Stimulated activated CD8-positive, alpha-beta memory T cell treated with anti-CD3 and anti-CD28 coated beads, Interleukin-4, amount 100 ng/mL, for 48 hours (primary cell): ENCODE measurements at places on chromosomes 16 and 17.

DNA sequence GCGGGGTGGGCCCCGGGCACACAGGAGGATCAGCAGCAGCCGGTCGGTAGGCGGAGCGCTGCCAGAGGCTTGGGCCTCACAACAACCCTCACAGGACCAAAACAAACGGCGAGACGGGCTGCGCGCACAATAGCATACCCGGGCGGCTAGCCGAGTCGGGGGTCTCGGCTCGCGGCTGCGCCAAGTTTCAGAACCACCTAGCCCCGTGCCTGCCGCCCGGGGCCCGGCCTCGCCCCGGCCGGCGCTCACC, 732 bp downstream of the ULK2 start:
- DNase-seq: peak; percentile 69

DNA sequence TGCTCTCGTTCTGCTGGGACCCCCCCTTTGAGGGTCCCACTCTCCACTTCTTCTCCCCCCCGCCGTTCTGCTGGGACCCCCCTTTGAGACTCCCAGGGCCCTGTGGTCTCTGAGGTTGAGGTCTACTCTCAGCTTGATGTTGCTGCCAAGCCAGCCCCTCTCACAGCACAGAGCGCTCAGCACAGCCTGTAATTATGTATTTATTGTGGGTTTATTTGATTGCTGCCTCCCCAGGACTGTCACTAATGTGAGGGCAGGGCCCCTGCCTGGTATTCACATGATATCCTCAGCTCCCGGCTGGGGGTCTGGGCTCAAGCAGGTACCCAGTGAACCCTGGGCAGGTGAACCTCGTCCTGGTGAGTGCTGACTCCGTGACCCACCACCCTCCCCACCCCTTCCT, 35.4 kb downstream of the ACTG1 start:
- DNase-seq: no peak

DNA sequence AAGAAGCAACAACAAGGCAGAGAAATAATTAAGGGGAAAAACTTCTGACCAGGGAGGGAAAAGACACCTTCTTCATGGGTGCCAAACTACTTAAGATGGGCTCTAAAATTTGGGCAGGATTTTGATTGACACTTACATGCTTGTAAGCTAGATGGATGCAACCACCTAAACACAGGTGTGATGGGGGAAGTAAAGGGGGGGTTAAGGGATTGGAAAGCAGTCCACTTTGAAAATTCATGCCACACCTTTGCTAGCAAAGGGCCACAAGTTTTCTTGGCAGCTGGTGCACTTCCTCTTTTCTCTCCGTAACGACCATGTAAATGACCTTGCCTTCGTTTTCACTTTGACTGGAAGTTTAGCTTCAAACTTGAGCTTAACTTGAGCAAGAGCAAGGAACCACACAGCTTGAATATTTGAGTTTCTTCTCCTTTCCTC, 14.3 kb upstream of the PRKAR1A start:
- DNase-seq: no peak

DNA sequence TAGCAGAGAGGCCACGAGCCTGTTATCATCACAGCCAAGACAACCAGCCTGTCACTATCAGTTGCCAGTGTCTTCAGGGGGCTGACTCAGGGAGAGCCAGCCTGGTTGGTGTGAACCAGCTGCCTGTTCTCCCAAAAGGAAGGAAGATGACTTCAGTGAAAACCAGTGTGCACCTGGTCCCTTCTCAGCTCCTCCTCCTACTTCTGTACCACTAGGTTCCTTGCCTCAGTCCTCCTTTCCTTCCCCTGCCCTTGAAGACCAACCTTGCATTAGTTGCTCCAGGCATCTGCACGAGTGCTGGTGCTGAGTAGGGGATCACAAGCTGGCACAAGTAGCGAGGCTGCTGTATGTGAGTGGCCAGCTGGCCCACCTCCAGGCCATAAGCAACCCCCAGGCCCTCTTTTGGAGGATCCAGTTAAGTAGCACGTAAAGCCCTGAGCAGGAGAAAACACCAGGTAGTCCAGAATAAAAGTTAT, 8.5 kb downstream of the TUBG1 start:
- no peak for DNase-seq

DNA sequence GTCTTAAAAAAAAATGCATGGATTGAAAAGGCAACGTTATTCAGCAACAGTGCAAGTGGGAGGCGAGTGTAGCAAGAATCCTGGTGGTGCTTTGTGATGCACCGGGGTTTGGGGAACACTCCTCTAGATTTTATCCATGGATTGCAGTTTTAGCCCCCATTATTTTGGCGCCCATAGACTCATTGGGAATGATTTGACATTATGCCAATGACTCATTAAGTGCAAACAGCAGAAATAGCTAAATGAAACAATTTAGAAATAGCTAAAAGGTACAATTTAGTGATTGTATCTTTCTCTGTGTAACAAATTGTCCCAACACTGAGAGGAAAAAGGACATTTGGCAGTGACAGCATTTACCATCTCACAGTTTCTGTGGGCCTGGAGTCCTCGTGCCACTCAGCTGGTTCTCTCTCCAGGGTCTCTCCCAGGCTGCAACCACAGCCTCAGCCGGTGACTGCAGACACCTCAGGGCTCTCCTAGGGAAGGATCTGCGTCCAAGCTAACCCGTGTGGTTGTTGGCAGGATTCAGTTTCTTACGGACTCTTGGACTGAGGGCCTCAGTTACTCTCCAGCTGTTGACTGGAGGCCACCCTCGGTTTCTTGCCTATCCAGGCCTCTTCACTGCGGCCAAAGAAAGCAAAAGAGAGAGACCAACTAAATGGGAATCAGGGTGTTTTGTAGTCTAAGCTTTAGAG, 398.7 kb downstream of the SNX29 start:
- no peak for DNase-seq

DNA sequence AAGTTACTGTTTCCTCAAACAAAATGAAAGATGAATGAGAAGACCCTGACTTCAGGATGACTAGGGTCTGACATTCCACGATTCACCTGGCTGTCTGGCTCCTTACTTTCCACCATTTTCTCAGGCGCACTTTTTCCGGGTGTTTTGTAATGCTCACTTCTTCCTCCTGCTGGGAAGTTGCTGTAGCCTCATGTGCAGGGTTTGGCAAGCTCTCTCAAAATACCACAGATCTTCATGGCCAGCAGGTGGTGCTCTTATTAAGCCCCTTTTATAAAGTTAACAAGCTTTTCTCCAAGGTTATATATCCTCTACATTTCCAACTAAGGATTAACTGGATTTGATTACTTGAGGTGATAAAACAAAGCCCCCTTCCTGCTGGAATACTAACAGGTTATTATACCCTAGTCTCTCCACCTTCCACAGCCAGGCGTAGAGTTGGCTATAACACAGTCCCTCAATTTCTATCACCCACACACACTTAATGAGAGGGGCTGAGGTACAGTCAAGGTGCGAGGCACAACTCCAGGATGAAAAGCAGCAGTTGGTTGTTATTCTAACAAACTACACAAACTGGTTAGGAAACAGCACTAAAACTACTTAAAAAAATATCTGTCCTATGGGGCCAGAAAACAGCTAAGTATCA, 45.4 kb downstream of the STH start:
- DNase-seq: peak; percentile 59

DNA sequence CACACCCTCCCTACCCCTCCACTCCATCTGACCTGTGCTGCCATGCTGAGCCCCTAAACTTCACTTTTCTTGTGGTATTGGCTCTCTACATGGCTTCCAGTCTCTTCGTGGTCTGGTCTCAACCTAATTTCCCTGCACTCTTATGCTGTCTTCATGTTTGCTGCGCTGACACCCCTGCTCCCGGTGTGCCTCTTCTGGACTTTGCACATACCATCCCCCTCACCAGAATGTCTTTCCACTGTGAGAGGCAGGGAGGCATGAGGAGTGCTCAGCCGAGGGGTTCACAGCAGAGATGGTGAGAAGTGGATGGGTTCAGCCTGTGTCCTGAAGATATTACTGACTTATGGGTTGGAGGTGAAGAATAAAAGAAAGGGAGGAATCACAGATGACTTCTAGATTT, 2.5 kb downstream of the TNFSF12 start:
- DNase-seq: no peak

DNA sequence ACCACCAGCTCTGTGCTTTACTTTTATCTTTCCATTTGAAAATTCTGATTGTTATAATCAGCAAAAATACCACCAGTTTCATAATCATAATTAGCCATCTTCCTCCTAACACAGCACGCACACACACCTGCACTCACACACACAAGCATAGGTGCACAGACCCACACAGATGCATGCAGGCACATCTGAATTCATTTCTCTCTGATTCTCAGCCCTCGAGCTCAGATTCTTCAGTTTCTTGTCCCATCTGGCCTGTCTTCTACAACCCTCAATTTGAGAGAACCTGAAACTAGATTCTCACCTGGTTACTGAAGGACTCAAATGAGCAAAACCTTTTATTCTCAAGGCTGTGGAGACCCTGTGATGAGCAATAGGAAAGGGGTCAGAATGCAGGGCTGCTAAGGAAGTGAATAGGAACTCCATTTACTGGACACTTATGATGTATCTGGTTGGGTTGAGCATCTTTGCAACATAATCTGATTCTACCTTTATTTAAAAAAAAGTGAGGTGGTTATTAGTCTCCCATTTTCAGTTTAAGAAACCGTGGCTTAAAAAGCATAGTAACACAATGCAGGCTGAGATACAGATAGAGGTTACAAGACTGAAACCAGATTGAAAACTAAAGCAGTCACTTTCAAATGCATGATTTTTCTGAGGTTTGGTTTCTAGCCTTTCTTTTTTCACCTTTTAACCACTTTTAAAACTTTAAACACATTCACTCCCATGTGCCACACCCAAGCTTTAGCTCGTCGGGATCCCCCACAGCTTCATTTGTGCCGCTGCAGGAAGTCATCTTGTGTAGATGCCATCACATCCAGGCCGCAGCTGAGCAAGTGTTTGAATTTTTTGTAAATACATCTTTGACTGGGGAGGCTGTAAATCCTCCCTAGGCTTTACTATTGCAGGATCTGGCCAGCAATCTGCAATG, 9.4 kb downstream of the KRT33A start:
- peak; percentile 56 for DNase-seq

DNA sequence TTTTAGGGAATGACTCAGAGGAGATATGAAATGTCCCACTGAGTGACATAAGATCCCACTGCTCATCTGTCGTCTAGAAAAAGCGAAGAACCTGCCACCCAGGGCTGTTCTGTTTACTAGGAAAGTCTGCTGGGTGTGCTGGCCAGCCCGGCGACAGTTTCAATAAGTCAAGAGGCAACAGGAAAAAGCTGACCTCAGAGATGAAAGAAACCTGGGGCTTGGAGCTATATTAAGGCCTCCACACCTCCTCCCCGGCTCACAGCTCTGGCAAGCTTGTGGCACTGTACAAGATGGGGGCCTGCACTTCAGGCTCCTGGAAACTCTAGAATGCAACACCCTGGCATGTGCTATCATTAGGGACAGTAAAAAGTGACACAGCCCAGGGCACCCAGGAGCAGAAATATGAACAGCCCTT, 10.6 kb downstream of the ZFHX3 start:
- no peak for DNase-seq

GRCh38 chr17:46057366-46057765, 58.3 kb downstream of the STH start:
- no peak for DNase-seq

DNA sequence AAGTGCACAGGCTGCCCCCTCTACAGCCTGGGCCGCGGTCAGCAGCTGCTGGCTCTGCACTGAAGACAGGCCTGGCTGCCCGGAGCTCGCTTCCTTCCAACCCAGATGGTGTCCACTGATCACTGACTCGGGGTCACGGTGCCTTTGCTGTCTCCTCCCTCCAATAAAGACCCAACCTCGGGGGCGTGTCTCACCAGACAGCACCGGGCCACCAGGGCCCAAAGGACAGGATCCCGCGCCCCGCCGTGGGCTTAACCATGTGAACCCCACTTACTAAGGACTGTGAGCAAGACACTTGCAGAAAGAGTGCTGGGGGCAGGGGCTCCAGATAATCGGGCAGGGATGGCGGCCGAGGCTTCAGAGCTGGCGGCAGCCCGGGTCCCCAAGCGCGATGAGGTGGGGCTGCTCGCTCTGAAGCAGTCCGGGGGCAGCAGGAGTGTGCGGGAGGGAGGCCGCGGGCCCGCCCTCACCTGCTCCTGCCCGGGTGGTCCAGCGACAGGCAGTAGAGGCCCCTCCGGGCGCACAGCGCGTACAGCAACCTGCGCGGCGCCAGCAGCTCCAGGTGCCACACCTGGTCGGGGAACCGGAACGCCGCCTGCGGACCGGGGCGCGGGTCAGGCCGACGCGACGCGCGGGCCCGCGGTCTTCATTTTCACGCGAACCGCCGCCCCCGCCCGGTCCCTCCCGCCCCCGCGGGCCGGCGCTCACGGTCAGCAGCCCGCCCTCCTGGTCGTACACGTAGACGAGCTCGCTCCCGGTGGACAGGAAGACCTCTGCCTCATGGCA, 502 bp downstream of the FAAP100 start:
- DNase-seq: peak; percentile 45

GRCh38 chr16:4214215-4214621, 27.7 kb downstream of the SRL start:
- no peak for DNase-seq

DNA sequence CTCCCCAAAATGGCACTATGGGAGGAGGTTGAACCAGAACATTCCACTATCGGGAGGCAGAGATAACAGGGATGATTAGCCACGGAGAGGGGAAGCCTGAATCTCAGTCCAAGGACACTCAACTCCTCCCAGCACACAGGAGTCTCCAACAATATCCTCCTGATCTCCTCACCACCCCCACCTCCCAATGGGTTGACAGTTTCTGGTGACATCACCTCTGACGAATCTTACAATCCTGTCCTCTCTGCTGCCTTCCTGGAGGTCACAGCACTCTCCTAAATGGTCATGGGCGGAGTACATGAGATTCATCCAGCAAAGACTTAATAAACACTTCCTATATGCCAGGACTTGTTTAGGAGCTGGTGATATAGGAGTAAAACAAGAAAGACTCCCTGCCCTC, 80.9 kb downstream of the SLC6A2 start:
- no peak for DNase-seq

- no peak for DNase-seq
Measured at GRCh38 chr16:50040018-50040417, 15.0 kb downstream of the CNEP1R1 start.

GRCh38 chr17:76796081-76796480, 58.2 kb downstream of the MFSD11 start:
- DNase-seq: no peak

GRCh38 chr17:2929881-2930533, 133.4 kb downstream of the OR1D5 start:
- peak; percentile 53 for DNase-seq

GRCh38 chr16:49961089-49961488, 63.9 kb upstream of the CNEP1R1 start:
- DNase-seq: no peak

GRCh38 chr16:4380119-4381063, 8.7 kb downstream of the VASN start:
- DNase-seq: no peak

GRCh38 chr16:6362321-6362720, 970.3 kb upstream of the RBFOX1 start:
- no peak for DNase-seq

- no peak for DNase-seq
Measured at GRCh38 chr16:30744183-30744582, 4.0 kb upstream of the PHKG2 start.

- DNase-seq: no peak
Measured at GRCh38 chr17:60103957-60104356, 25.2 kb upstream of the HEATR6 start.

- DNase-seq: no peak
Measured at GRCh38 chr16:85142771-85143211, 30.5 kb upstream of the CIBAR2 start.
